ENCODE measurements at places on chromosomes 11 and 22.
A peak's percentile ranks its signal among the peaks of the same experiment; 100 is the strongest.

DNA sequence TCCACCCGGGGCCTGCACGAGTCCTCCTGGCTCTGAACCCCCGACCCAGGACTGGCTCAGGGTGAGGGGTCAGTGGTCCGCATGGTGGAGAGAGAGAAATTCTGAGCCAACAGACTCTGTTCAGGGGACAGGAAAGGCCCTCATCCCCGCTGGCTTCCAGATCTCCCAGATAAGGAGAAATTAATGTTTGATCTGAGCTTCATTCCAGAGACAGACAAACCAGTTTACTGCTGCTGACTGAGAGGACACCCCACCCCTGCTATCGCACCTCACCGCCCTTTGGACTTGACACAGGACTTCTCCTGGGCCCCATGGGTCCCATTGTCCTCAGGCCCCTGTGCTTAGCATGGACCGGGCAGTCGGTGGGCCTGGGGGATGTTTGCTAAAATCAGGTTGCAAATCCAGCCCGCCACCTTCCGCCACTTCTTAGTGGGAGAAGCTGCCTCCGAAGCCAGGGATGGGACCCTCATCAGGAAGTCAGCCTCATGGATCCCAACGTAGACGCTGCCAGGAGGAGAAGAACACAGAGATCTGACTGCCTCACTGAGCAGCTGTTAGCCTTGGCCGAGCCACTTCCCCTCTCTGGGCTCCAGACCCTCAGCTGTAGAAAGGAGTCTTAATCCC, 11.2 kb upstream of the UPK3A start:
- DNase-seq: no peak

DNA sequence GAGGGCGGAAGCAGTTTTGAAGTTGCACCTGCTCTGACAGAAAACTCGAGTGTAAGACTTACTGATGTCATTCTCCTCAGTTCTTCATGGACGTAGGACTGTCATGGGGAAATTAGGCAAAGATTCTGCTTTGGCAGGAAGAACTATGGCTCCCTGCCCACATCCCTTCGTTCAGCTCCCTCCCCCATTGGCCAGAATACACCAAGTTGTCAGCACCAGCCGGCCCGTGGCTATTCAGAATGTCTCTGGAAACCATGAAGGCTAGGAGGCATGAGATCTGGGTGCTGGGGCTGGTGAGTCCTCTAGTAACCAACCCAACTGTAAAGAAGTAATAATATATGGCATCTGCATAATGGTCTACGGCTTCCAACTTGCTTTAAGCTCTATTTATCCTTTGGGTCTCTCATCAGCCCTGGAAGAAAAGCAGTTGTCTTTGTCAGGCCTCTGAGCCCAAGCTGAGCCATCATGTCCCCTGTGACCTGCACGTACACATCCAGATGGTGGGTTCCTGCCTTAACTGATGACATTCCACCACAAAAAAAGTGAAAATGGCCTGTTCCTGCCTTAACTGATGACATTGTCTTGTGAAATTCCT, 74.1 kb downstream of the PIWIL4 start:
- no peak for DNase-seq

DNA sequence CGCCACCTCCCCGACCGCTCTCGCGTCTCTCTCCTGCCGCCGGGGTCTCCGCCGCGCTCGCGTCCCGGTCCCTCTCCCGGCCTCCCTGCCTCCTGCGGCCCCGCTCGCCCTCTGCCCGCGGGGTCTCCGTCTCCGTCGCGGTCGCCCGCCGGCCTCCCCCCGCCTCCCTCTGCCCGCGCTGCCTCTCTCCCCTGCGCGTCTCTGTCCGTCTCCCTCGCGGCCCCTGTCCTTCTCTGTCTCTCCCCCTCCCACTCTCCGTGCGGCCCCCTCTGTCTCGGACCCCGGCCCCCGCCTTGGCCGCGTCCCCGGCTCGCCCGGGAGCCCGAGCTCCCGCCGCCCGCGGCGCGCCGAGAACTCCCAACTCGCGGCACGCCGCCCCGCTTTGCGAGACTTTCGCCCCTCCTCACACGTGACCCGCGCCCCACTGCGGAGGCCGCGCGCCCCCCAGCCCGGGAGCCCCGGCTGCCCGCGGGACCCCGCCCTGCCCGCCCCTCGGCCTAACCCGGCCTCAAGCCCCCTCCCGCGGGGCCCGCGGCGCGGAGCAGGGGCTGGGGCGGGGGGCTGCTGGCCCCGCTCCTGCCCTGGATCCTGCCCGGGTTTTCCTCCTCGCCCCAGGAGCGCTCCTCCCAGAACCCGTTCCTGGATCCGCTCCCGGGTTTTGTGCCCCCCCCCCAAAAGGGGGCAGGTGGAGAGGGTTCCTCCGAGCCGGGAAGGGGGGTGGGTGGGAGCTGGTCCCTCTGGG, 702 bp upstream of the KCNJ4 start:
- no peak for DNase-seq

- DNase-seq: no peak
Measured at GRCh38 chr22:20211997-20212753, 55.9 kb downstream of the RTN4R start.

DNA sequence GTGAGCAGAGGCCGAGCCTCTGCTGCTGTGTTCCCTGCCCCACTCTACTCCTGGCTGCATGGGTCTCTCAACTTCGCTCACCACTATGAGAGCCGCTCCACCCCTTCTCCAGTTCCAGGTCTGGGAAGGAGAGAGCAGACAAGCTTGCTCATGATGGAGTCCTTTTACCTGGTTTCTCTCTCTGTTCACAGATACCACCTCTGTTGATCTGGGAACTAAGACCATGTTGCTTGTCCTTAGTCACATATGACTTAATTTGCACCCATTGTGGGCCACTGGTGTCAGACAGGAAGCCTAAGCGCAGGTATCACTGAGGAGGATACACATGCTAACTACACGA, 26.8 kb downstream of the MCM5 start:
- no peak for DNase-seq

DNA sequence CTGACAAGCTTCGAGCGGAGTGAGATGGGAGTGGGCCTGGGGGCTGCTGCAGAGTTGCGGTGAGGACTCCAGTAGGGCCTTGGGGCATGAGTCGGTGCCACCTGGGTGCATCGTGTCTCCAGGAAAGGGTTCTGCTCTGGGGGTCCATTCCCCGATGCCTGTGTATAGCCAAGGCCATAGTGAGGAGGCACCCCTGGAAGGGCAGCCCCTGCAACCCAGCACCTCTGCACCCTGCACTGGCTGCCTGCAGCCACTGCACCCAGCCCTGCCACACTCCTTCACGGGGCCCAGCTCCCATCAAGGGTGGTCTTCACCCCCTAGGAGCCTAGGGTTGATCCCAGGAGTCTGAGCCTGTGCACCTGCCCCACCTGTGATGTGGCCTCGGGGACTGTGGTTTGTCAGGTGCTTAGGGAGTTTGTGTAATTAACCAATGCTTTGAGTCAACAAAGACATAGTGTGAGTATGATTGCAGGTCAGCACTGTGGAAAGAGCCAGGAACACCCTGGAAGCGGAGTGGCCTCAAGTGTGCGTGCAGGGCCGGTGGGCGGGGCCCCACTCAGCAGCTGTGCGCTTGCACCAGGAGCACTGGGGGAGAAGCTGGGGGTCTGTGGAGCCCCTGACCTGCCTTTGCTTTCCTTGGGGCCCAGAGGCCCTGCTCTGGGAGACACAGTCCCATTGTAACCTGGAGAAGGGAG, 1299.3 kb downstream of the BRD1 start:
- no peak for DNase-seq

DNA sequence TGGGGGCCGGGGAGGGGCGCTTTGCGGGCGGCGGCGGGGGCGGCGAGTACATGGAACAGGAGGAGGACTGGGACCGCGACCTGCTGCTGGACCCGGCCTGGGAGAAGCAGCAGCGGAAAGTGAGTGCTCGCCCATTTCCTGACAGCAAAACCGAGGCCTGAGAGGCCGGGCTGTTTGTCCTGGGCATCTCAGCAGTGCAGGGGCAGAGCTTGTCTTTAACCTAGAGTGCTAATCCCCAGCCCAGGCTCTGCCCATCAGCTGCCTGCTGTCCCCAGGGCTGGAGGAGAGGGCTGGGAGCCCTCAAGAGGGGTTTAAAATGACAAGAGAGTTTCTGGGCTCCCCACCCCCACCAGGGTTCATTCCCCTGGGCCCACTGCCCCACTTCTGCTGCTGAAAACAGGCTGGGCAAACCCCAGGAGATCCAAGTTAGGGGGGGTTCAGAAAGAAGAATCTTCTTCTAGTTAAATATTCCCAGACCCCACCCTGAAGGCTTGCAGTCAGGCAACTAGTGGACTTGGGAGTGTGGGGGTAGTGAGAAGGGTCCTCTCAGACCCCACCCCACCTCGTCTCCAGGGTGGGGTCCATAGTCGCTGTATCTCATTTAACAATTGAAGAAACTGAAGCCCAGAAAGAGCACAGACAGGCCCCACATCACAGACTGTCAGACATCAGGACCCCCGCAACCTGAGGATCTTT, 411 bp downstream of the ACTN3 start:
- peak; percentile 51 for DNase-seq

GRCh38 chr11:13223112-13223511, 54.5 kb upstream of the BMAL1 start:
- no peak for DNase-seq
